ENCODE measurements at places on chromosomes 1 and 21.
A peak's percentile ranks its signal among the peaks of the same experiment; 100 is the strongest.

GRCh38 chr1:115365738-115366137 lies 27.7 kb upstream of the NGF start:
- DNase-seq: no peak

DNA sequence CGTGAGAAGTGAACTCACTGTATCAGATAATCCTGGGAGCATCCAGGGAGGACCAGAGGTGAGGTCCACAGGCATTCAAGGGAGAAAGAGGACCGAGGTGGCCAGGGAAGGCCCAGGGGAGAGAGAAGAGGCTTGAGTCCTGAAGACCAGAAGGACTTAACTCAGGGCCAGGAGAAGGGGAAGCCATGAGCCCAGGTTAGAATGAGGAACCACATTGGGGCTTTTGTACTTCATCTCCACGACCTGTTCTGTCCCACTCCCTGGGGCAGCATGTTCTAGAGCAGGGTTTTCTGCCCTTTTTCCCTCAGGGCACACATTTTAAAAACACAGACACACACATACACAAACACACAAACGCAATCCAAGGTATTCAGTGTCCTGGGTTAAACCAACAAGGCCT lies 8.4 kb downstream of the LGR6 start:
- no peak for DNase-seq

DNA sequence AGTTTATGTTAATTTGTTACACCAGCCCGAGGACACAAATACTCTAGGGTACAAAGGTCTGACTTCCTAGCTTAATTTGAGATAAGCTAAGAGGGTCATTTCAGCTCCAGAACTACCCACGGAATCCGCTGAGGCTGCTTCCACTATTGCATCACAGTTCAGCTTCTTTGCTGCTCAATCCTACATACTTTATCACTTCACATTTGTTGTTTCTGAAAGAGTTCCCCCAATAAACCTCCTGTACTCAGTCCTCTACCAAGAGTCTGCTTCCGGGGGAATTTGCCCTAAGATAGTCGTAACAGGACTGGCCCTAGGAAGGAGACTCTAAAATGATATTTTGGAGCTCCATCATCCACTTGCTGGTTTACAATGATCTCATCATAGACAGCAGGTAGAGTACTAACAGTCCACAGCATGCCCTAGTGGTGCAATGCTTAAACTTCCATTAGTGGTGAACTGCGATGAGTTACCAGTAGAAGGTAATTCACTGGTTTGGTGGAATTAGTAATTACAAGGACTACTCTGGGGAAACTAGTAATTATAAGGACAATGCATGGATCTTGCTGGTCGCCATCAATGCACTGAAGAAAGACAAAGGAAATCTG lies 229.3 kb downstream of the USH2A start:
- DNase-seq: no peak

GRCh38 chr1:74772945-74773344 lies 40.0 kb downstream of the TYW3 start:
- DNase-seq: no peak

DNA sequence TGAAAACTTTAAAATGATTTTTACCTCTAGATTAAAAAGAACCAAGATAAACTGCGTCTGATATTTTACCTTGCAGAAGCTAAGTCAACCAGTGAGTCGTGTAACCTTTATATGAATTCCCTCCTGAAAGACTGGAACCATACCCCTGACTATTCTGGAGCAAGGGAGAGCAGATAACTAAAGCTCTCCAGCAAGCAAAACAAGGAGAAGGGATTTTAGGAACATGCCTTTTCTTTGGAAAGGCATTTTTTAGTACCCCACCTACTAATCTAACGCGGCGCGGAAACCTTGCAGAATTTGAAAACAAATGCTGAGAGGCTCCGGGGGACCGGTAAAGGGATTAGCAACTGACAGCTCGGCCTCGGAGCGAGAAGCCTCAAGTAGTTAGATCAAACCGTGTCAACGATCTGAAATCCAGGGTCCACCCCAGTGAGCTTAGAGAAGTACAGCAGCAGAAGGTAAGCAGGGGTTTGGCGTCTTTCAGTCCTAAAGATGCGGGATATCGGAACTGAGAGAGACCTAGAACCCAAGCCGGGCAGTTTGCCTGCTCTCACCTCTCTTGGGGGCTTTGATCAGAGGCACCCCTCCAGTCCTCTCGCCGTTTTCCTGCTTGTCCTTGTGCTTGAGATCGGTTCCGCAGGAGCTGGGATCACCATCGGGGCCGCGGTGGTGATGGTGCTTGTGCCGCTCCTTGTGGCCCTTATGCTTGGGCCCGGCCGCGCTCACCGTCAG lies 954 bp downstream of the RSBN1 start:
- DNase-seq: no peak

DNA sequence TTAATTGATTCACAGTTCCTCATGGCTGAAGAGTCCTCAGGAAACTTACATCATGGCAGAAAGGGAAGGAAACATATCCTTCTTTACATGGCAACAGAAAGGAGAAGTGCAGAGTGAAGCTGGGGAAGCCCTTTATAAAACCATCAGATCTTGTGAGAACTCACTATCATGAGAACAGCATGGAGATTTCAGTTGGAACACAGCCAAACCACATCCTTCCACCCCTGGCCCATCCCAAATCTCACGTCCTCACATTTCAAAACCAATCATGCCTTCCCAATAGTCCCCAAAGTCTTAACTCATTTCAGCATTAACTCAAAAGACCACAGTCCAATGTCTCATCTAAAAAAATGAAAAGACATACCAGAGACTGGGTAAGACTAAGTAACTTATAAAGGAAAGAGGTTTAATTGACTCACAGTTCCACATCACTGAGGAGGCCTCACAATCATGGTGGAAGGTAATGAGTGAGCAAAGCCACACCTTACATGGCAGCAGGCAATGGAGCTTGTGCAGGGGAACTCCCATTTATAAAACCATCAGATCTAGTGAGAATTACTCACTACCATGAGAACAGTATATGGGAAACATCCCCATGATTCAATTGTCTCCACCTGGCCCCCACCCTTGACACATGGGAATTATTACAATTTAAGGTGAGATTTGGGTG lies 105.2 kb downstream of the MRPL39 start:
- peak; percentile 43 for DNase-seq

- DNase-seq: no peak
Measured at GRCh38 chr1:177983077-177983476, 13.2 kb upstream of the SEC16B start.

DNA sequence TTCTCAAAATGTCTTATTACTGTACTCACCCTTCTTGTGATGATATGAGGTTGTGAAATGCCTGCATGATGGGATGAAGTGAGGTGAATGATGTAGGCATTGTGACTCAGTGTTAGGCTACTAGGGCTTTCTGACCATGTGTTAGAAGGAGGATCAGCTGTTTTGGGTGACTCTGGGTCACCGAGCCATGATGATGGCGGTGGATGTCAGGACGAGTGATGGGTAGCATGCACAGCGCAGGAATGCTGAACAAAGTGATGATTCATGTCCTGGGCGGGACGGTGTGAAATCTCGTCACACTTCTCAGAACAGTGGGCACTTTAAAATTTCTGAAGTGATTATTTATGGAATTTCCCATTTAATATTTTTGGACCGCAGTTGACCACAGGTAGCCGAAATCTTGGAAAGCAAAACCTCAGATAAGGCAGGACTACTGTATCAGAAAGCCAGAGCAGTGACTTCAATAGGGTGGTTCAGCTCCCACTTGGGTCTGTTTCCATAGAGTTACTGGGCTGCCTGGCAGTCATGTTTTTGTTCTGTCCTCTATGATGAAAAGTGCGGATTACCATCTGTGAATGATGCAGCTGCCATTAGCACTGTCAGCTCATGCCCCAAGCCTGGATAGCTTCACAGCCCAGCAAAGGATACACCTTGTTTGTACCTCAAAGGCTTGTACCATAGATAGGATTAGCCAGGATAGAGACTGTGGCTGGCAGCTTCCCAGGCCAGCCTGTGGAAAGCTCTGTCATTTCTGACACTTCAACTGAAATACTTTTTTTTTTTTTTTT lies 26.6 kb downstream of the IL6R start:
- peak; percentile 66 for DNase-seq

- DNase-seq: no peak
Measured at GRCh38 chr1:65424573-65424889, 4.1 kb downstream of the LEPR start.

DNA sequence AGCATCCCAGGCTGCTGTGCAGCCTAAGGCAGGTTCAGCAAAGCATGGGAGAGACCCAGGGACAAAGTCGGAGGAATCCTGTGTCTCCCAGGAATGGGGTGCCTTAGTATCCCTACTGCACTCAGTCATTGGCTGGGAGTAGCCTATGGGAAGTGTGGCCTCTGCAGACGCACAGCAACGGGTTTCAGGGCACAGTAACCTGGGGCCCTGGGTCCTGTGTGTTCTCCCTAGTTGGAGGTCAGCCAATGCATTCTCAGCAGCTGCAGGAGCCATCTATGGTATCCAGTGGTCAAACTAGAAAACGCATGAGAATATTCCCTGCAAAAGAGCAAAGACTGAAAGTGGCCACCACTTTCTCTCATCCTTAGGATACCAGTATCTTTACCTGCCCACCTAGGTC lies 13.7 kb upstream of the C1orf21 start:
- no peak for DNase-seq

GRCh38 chr1:13952985-13953384 lies 253.0 kb downstream of the PRDM2 start:
- no peak for DNase-seq

- DNase-seq: no peak
Measured at GRCh38 chr1:29117381-29117780, 6.3 kb downstream of the TMEM200B start.

- DNase-seq: no peak
Measured at GRCh38 chr1:242530761-242531160, 6.3 kb upstream of the PLD5 start.

DNA sequence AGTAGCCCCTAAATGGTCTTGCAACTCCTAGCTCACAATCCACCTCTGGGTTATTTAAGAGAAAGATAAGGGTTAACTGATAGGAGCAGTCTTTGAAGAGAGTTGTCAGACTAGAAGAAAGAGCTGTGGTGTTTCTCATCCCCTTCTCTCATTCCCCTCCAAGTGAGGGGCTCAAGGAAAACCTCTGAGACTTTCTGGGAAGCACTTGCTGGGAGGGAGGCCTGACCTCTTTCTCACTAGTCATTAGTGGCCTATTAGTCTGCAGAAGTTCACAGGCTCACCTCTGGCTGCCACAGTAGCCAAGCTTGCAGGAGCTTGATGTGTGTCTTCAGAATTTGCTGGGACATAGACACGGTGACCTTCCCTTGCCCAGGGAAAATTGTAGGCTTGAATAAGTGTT lies 6.2 kb upstream of the GPR89A start:
- DNase-seq: no peak

GRCh38 chr1:112634367-112634766 lies 14.7 kb downstream of the CAPZA1 start:
- DNase-seq: no peak

All from stimulated activated CD8-positive, alpha-beta memory T cell treated with anti-CD3 and anti-CD28 coated beads, Interleukin-15, amount 100 ng/mL, for 48 hours (primary cell).